ENCODE measurements at places on chromosomes 2 and 18. TPM values are rescaled to one million over a fixed set of nuclear protein-coding genes. Genes with fewer than 3 reads are reported as not detected.

The RNF144A gene
- total RNA-seq = 23.2 TPM

GRCh38 chr2:153230977-153231376 is 247.6 kb downstream of the RPRM start:
- H3K27ac ChIP-seq = no peak overlapping the region
- no peaks in the 10 kb centered on the region for H3K36me3 ChIP-seq
- no peaks in the 10 kb centered on the region for H3K4me1 ChIP-seq
- H3K4me3 ChIP-seq = no peak overlapping the region
- no peaks in the 10 kb centered on the region for H3K27me3 ChIP-seq
- DNase-seq = no peak

DNA sequence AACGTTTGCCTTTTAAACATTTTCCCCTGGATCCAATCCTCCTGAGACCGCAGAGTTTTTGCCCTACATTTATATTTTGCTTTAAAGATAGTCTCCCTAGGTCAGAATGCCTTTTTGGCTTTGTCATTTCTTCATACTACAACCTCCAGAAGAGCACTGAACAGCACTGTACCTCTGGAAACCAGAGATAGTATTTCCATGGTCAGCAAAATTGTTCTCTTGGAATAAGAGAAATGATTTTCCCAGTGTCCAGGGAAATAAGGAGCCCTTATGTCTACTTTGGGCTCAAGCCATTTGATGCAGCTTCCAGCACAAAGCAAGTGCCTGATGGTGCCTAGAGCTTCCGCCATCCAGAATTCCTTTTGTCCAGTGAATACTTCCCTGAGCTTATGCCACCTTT is 75.5 kb upstream of the SP5 start:
- no peak for DNase-seq
- H3K36me3 ChIP-seq = no peaks in the 10 kb centered on the region
- H3K4me1 ChIP-seq = peaks cover 6% of the 10 kb centered on the region
- no peaks in the 10 kb centered on the region for H3K27me3 ChIP-seq
- H3K27ac ChIP-seq = no peak overlapping the region
- no peak overlapping the region for H3K4me3 ChIP-seq

GRCh38 chr2:58073751-58074150 is 27.1 kb downstream of the VRK2 start:
- no peaks in the 10 kb centered on the region for H3K4me1 ChIP-seq
- H3K27me3 ChIP-seq = no peaks in the 10 kb centered on the region
- no peak overlapping the region for H3K4me3 ChIP-seq
- H3K27ac ChIP-seq = no peak overlapping the region

The FAM228A gene
- total RNA-seq = 1.7 TPM

DNA sequence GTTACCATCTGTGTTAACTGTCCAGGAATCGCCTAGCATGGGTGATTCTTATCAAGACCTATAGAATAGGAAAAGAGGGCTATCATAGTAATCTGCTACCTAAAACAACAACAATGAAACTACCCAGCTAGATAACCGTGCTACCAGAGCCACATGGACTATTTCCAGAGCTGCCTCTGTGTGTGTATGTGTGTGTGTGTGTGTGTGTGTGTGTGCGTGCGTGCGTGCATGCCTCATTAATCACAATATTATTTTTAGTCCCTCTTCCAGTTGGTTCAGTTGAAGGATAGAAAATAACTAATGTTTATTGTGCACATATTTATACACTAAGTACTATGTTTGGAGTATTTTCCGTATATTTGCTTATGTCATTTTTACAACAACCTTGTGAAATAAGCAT is 201.1 kb downstream of the SP3 start:
- H3K36me3 ChIP-seq = no peaks in the 10 kb centered on the region
- DNase-seq = no peak
- H3K27ac ChIP-seq = no peak overlapping the region
- H3K4me1 ChIP-seq = peaks cover 19% of the 10 kb centered on the region
- H3K27me3 ChIP-seq = no peaks in the 10 kb centered on the region

DNA sequence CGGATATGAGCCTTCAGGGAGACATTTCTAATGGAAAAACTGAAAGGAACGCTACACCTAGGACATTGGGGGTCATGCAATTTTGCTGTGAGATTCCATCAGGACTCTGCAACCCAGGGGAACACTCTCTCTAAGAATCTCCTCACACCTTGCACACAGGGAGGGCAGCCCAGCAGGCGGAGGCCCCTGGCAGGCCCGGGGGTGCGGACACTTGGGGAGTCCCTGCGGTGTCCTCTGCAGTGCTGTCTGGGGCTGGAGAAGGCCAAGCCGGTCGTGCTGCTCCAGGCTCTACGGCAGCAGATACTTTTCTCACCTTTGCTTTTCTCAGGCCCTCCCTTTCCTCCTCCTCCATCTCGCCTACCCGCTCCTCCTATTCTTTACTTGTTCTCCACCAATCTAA is 54.7 kb upstream of the FAM110C start:
- no peak overlapping the region for H3K4me3 ChIP-seq
- no peaks in the 10 kb centered on the region for H3K27me3 ChIP-seq
- H3K27ac ChIP-seq = no peak overlapping the region
- no peaks in the 10 kb centered on the region for H3K4me1 ChIP-seq

GRCh38 chr18:44912740-44913478 is 232.2 kb downstream of the SETBP1 start:
- no peak overlapping the region for H3K4me3 ChIP-seq
- no peak for DNase-seq
- no peaks in the 10 kb centered on the region for H3K36me3 ChIP-seq
- H3K27me3 ChIP-seq = no peaks in the 10 kb centered on the region

DNA sequence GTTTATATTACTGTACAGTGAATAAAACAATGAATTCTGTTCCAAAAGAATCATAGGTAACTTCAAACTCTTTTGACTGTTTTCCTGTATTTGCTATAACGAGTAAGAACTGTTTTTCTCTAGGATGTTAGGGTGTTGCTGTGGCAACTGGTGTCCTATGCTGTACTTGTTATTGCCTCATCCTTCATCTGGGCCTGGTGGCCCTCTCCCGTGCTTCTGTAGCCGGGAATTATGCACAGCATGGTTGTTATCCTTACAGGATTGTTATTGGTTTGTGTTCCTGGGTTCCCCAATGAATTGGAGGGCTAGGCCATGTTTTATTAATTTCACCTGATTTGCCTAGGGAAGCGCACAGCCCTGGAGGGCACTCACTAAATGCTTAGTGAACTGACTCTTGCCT is 279.2 kb downstream of the PTPRM start:
- DNase-seq = no peak
- peak overlapping the region; percentile 53 for H3K27ac ChIP-seq
- H3K4me3 ChIP-seq = no peak overlapping the region
- H3K36me3 ChIP-seq = no peaks in the 10 kb centered on the region
- no peaks in the 10 kb centered on the region for H3K27me3 ChIP-seq

The RESP18 gene
- not detected for total RNA-seq

The TNP1 gene
- not detected for total RNA-seq

The CPO gene
- 0.11 TPM for total RNA-seq

The IL1F10 gene
- total RNA-seq = not detected
